ENCODE measurements at places on chromosomes 1 and 21.

- no peak for DNase-seq
Measured at GRCh38 chr1:148383966-148384365, 99.1 kb downstream of the PPIAL4G start.

- DNase-seq, result no peak
Measured at GRCh38 chr1:202010180-202011015, at the start of gene ELF3. Gene ELF3, plus strand, starts transcription at chr1:202010587. Its CDS starts 550 bp downstream, at chr1:202011137.

- DNase-seq, result no peak
Measured at GRCh38 chr1:224529844-224530243, 86.3 kb upstream of the CNIH3 start.

DNA sequence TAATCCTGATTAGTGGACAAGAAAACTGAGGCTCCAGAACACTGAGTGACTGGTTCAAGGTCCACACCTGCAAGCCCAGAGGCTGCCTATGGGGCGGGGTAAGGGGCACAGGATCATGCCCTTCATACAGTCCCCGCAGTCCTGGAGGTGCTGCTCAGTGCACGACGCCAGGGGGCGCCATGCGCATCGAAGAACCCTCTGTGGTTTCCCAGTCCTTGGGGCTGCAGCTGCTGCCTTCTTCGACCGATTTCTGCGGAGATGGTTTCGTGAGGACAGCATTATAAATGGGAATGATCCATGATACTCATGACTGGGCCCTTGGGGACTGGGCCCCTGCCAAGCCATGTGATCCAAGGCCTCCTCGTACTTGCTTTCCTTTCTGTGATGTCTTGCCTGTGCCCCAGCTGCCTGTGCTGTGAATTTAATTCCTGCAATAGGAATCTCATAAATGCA, 37.1 kb upstream of the ARHGEF10L start:
- peak; percentile 6 for DNase-seq

- DNase-seq, result no peak
Measured at GRCh38 chr21:37166733-37167132, 93.7 kb downstream of the TTC3 start.

GRCh38 chr1:206967096-206967849, 3.0 kb downstream of the FCAMR start:
- no peak for DNase-seq

- no peak for DNase-seq
Measured at GRCh38 chr1:81453367-81453703, 347.4 kb upstream of the ADGRL2 start.

DNA sequence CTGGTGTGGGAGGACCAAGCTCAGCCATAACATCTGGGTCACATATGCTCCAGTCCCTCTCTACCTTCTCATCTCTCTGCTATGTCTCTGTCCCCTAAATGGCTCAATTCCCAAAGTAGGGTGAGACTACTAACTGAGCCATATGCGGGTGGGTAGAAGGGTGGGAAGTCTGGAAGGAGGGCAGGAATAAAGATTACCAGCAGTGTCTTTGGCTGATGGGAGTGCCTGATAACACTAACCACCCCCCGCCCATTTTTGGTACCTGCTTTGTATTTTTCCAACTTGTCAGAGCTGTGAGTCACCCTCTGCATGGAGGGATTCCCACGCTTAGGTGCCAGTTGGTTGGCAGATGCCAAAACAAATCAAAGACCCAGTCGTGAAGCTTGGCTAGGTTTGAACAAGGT, 14.9 kb upstream of the SSBP3 start:
- DNase-seq, result no peak

DNA sequence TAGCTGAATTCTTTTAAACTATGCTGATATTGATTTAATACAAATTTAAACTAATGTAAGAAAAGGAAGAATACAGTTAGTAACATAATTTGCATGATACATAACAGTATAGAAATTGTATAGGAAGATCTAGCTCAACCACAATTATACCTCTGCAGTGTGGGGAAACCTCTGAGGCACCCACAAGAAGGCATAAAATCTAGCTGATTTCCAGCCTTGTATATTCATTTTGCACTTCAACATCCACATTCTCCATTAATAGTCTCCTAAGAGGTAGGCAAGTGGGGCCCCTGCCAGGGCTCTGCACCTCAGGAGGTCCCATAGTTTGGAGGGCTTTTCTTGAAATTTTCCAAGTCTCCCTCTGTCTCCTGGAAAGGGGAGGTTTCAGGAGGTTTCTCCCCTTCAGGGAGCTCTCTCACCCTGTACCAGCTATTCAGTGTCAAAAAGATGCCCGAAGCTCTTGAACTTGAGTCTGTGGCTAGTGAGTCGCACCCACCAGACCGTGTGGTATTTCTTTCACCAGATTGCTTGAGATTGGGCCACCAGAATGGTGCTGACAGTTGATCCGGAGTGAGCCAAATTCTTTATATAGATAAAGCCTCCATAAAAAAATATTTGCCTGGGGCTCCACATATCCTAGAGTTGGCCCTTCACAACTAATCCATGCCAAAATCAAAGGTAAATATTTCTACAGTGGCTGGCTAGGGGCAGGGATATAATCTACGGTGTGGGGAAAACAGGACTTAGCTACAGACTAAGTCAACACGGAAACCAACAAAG, 108.2 kb downstream of the TIAM1 start:
- DNase-seq, result no peak

DNA sequence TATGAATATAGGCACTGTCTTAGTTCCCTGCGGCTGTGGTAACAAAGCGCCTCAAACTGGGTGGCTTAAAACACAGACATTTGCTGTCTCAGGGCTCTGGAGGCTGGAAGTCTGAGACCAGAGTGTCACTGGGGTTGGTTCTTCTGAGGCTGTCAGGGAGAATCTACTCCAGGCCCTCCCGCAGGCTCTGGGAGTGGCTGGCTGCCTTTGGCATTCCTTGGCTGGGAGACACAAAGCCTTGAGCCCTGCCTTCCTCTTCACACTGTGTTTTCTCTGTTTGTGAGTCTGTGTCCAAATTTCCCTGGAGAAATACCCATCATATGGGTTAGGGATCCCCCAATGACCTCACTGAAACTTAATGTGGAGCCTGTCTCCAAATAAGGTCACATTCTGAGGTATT, 38.5 kb downstream of the B3GALT5 start:
- no peak for DNase-seq

DNA sequence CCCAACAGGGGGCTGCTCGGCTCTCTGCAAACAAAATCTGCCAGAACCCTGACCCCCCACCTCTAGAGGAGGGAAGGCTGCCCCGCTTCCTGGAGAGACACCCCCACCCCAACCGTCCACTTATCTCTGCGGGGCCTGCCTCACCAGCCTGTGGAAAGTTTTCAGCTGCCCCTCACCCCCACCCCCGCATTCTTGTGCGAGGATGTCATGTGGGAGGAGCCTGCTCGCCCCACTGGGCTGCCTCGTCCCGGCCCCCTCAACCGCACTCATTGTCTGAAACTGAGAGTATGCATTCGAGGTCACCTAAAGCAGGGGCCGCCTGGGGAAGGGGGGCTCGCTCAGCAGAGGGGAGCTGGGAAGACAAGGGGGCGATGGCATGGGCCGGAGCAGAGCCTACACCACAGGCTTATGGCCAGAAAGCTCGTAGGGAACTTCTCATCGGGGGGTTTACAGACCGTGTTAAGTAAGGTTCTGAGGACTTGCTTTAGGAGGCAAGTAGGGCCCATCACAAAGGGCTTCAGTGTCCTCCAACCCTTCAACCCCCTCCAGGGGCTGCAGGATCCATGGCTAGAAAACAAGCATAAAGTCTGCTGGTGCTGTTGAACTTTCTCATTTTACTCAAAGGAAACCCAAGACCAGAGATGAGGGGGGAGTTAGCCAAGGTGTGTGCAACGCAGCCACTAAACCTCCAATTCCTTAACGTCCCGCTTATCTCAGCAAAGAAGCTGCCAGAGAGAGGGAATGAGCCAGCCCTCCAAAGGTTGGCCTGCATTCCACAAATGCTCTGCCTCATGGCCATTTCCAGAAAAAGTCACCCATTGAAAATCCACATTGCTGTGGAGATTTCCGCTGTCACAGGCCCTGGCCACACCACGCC, 9.4 kb downstream of the EPHA2 start:
- no peak for DNase-seq

DNA sequence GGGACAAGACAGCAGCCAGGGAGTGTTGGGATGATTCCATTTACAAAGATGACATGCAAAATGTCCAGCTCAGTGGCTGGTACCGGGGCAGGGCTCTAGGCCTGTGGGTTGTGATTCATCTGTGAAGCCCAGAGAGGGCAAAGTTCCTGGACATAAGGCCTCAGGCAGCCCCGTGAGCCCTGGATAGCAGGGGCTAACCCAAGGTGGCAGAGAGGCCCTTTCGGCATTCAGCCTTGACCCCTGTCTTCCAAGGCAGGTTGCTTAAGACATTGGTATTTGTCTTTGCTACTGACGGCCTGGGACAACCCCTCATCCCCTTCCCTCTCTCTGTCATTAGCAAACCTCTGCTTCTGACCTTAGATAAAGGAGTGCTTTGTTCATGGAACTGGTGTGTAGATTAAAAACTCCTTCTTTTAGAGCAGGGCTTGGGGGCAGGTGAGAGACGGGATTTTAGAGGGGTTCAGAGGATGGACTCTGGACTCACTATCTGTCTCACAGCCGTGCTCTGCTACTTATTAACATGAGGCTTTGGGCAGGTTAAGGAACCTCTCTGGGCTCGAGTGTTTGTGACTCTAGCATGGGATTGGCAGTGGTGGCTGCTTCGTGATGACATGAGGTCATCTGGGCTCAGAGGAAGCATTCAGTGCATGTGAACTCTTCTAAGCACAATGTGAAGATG, 36.3 kb downstream of the TMEM51 start:
- no peak for DNase-seq

All from activated T-cell treated with anti-CD3 and anti-CD28 coated beads for 1 hour (primary cell).